ENCODE measurements at places on chromosomes 11 and 22.

DNA sequence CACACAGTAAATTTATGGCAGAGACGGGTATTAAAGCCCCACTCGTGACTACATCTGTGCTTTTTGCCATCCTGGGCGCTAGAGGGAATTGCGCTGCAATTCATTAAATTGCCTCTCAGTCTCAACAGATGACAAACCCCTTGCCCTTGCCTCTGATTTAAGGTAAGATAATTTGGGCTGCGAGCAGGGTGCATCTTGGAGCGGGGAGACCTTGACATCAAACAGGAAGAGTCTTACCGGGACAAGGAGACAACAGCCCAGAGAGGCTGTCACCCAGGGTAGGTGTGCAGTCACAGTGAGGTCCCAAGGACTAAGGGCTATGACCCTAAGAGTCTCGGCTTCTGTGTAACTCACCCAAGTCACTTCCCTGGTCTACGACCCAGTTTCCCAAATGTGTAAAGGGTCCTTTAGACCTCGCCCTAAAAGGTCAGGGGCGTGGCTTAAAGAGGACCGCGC lies 449 bp upstream of the TOM1 start:
- DNase-seq, result no peak

DNA sequence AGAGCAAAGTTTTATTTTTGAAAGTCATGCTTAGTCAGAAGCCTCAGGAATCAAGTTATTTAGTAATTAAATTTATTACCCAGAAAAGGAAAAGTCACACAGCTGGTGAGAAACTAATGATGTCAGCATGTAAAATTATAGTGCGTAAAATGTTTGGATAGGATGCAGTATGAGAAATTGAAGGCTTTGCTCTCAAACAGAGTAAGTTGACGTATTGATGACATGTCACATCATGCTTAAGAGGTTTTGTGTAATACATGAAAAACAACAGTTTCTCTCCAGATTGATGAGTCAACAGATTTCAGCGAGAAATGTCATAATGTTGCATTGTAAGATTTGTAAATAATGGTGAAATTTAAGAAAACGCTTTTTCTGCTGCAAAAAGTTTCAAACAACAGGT lies 769.8 kb downstream of the METTL15 start:
- DNase-seq, result no peak

DNA sequence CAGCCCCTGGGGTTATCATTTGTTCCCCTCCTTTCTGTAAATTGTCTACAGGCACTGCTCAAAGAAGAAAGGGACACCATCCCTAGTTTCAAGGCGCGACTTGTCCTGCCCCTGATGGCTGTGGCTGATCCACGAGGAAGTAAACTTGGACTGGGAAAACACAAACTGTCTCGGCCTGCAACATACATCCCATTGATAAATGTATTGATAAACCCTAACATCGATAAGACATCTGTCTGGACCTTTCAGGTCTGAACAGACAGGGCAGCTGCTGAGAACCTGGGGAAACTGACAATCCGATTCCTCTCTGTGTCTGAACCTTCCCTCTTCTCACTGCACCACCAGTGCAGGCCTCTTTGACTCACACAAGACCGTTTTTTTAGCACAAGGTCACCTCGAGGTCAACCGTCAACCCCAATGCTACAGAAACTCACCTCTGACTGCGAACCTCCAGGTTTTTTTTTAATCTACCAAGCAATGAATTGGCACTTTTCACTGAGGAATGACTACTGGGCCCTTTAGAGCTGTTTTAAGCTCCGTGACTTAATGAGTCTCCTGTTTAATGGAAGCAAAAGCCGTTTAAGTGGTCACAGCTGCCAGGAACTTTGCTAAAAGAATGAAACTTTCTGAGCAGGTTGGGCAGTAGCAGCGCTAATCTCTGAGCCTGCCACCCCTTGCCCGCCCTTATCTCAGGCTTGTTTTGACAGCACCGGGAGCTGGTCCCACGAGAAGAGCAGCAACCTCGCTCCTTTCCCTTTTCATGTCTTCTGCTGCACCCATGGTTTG lies 203.8 kb upstream of the TMEM45B start:
- DNase-seq, result no peak

DNA sequence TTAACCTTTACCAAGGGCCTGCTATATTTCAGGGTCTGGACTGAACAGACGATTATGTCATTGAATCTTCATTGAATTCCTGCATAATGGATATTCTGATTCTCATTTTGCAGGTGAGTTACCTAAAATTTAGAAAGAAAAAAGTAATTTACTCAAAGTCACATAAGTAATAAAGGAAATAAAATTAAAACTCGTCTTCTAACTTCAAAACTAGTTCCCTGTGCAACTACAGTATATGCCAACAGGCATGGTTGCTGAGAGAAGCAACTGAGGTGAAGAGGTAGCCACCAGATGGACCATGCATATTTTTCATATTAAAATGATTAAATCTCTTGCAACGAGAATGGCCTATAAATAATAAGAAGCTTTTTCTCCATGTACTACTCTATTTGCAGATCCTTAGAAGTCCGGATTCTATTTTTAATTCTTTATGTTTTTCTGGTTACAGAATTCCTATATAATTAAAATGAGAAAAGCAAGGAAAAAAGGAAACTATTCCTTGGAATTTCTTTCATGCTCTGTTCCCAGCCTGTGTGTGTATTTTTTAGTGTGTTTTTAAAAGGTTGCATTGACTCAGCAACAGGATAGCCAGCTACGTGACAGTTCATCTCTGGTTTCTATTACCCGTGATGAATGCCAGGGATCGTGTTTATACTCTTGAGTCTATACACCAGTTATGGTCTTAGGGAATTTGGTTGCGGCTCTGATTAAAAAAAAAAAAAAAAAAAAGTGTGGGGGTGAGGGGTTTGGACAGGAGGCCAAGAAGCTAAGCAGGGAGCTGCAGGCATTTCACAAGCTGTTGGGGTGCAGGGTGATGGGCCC lies 186.8 kb downstream of the ETS1 start:
- DNase-seq, result no peak

GRCh38 chr22:24103301-24103700 lies 78.0 kb upstream of the SUSD2 start:
- DNase-seq, result no peak

- DNase-seq, result no peak
Observed at GRCh38 chr11:123477205-123477907, 47.3 kb downstream of the GRAMD1B start.

- no peak for DNase-seq
Observed at GRCh38 chr11:74540270-74540669, 46.7 kb upstream of the LIPT2 start.

DNA sequence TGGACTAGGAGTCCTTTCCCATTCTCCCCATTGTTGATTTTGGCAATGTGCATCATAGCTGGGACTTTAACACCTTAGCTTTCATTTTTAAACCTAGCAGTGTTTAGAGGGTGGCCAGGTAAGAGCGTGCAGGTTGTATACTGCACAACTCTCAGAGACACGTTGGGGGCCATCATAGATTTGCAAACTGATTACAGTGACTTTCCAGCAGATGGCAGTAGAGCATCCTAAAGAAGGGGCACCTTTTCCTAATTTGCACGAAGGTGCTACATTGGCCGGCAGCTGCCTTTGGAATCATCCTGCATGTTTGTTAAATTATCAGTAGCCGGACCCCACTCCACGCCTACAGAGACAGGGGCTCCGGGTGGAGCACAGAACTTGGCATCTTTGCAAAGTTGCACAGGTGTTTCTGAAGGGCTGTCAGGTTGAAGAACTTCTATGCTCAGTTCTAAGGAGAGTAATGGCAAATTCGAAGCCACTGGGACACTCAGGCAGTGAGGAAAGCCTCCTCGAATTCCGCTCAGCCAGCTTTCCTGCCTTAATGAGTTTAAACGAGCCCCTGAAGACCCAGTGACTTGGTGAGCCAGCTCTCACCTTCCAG lies 7.7 kb downstream of the LHFPL7 start:
- no peak for DNase-seq

GRCh38 chr11:106670069-106670468 lies 348.2 kb downstream of the GUCY1A2 start:
- no peak for DNase-seq
